ENCODE measurements at places on chromosomes 11 and 22.
A peak's percentile ranks its signal among the peaks of the same experiment; 100 is the strongest.

DNA sequence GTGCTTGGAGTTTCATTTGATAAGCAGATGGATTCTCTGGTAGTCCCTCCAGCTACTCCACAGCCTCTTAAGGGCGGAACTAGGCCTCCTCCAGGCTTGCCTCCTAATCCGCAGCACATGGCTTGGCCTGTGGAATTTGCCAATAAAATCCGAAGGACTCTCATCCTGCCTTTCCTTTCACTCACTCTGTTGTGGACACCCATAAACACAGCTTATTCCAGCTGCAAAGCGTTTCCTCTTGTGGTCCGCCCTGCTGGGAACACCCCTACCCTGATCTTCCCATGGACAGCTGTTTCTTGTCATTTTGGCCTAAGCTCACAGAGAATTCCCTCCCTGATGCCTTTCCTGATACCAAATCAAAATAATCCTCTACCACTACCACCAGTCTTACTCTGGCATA, 546.2 kb downstream of the NTM start:
- no peak for DNase-seq

DNA sequence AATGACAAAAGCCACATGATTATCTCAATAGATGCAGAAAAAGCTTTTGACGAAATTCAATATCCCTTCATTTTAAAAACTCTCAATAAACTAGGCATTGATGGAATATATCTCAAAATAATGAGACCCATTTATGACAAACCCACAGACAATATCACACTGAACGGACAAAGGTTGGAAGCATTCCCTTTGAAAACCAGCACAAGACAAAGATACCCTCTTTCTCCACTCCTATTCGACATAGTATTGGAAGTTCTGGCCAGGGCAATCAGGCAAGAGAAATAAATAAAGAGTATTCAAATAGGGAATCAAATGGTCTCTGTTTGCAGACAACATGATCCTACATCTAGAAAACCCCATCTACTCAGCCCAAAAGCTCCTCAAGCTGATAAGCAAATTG, 52.0 kb downstream of the CASP12 start:
- no peak for DNase-seq

- DNase-seq = no peak
Observed at GRCh38 chr22:21450320-21450831, 16.8 kb upstream of the TMEM191C start.

DNA sequence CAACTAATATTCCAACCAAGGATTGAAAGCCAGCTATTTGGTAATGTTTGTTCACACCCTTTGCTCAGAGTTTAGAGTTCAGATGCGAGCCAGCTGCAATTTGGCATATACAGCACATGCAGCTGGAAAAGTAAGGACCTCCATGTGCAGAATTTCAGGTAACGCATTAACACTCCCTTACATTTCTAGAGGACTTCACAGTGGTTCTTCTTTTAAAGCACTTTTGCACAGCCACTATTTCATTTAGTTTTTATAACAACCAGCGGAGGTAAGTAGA, 3.4 kb downstream of the POU2AF3 start:
- no peak for DNase-seq

- no peak for DNase-seq
Observed at GRCh38 chr11:28619846-28620540, 511.8 kb downstream of the METTL15 start.

DNA sequence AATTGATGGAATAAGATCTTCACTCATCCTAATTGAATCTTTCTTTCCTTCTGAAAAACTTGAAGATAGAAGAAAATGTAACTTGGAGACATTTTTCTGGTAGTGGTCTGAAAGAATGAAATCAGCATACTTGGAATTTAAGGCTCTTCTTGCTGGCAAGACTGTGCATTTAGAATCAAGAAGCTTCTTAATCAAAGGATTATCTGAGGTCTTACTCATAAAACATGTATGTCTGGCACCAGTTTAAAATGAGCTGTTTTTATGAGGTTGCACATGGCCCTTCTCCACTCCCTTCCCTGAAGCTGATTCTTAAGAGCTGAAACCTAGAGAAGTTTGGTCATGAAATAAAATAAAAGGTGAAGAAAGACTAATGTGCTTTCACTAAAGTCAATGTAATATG, 77.3 kb downstream of the ARHGEF12 start:
- no peak for DNase-seq

GRCh38 chr11:78791254-78791653, 216.6 kb upstream of the NARS2 start:
- DNase-seq = no peak

DNA sequence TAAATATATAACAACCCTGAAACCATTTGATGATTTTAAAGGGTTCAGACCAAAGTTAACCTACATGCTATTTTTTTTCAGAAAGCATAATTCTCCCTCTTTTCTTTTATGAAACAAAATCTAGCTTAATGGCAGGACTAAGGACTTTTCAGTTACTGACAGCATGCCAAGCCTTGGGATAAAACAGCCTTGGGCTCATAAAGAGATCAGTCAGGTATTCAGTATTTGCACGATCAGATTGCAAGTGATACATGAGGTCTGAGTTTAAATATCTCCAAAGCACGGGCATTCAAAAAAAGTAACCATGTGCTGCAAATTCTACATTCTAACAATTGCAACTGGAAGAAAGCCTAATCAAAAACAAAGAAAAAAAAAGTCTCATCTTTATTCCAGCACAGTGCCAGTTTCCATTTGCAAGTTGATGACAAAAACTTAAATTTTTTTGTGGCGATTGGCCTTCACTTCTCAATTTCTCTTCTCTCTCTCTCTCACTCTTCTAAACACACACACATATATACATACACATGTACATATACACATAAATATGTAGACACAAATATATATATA, 60.1 kb downstream of the CTSC start:
- no peak for DNase-seq

DNA sequence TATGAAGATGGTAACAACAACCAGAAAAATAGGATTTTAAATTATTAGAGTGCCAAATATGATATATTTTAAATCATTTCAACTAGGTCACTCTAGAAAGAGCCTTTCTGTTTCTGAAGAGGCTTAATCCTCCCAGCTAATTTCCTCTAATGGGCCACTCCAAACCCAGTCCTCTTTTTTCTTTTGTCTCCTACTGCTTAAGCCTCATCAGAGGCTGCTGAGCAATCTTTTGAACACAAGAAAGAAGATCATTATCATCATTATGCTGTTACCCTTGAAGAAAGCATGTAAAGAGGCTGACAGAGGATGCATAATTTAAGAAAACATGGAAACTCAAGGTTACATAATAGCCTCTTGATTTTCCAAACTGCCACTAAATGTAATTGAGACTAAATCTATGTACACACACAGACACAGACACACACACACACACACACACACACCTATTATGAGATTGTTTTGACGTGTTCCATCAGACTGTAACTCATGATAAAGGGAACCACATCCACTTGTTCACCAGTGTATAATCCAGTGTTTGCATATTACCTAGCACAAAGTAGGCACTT, 519.6 kb downstream of the METTL15 start:
- DNase-seq = no peak

GRCh38 chr22:50306753-50307749, at the start of gene PLXNB2:
TSS of gene PLXNB2 (minus strand) at chr22:50307646. CDS start at chr22:50290584, 17,062 bp downstream.
- DNase-seq = peak; percentile 96

DNA sequence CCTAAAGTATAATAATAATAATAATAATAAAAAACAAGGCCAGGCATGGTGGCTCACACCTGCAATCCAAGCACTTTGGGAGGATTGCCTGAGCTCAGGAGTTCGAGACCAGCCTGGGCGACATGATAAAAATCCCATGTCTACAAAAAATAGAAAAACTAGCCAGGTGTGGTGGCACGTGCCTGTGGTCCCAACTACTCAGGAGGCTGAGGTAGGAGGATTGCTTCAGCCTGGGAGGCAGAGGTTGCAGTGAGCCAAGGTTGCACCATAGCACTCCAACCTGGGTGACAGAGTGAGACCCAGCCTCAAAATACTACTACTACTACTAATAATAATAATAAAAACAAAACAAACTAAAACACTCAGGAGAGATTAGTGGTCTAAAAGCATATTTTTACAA, 15.6 kb upstream of the ZNF280A start:
- no peak for DNase-seq

- no peak for DNase-seq
Observed at GRCh38 chr22:37402184-37402506, 25.1 kb downstream of the ELFN2 start.

DNA sequence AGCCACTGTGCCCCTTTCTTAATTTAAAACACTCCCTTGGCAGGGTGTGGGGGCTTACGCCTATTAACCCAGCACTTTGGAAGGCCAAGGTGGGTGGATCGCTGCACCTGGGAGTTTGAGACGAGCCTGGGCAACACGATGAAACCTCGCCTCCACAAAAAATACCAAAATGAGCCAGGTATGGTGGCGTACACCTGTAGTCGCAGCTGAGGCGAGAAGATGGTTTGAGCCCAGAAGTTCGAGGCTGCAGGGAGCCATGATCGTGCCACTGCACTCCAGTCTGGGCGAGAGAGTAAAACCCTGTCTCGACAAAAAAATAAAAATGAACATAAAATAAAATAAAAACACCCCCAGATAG, 45.0 kb downstream of the LINC01488 start:
- DNase-seq = no peak

- no peak for DNase-seq
Observed at GRCh38 chr11:119687373-119688046, 41.5 kb downstream of the NECTIN1 start.

GRCh38 chr11:120205596-120206161, 5.2 kb upstream of the OAF start:
- no peak for DNase-seq

- no peak for DNase-seq
Observed at GRCh38 chr11:73176145-73176873, 34.2 kb upstream of the FCHSD2 start.

DNA sequence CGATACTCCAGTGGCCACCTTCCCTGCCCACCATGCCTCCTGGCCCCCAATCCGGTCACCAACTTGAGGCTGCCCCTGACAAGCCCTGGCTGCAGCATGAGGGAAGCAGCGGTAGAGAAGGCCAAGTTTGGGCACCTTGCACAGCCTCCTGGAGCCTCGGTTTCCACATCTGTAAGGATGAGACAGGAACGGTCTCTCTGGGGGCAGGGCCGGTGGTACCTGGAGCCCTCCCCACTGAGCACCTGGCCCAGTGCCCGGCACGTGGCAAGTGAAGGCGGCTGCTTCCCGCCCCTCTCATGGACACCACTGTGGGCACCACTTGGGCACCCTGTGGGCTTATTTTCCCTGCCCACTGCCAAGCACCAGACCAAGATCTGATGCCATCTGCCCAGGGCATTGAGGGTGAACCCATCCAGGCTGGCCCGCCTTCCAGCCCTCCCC, 77.8 kb downstream of the CDKN1C start:
- DNase-seq = no peak

GRCh38 chr11:120859552-120860295, 164.2 kb upstream of the TBCEL start:
- DNase-seq = no peak

- no peak for DNase-seq
Observed at GRCh38 chr22:43862074-43862881, at the start of gene SULT4A1. TSS of gene SULT4A1 (minus strand) at chr22:43862513. CDS start at chr22:43862382, 131 bp downstream.

- no peak for DNase-seq
Observed at GRCh38 chr22:33811686-33812085, 108.6 kb downstream of the LARGE1 start.

Data from GM13977 (cell line).